ENCODE measurements at places on chromosomes 11 and 22.
A peak's percentile ranks its signal among the peaks of the same experiment; 100 is the strongest.

DNA sequence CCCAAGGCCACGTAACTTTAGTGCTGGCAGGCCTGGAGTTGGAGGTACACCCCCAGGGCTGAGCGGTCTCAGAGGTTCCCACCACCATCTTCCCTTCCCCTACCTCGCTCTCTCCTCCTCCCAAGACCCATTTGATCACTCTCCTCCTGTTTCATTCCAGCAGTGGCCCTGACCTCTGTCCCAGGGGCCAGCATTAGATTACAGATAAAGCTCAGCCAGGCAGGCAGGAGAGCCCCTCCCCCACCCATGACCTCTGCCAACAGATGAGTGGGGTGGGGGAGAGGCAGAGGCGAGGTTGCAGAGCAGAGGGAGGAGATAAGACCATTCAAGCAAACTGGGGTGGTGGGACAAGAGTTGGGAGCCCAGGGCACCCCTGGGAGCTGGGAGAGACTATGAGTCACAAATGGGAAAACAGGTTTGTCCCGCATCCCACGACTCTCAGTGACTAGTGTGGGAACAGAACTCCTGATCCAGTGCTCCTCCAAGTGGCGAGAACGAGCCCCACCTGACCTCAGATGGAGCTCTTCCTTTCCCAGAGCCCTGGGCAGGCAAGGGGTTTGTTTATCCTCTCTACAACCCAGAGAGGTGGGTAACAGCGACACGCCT, 367.9 kb downstream of the MN1 start:
- DNase-seq, result no peak

DNA sequence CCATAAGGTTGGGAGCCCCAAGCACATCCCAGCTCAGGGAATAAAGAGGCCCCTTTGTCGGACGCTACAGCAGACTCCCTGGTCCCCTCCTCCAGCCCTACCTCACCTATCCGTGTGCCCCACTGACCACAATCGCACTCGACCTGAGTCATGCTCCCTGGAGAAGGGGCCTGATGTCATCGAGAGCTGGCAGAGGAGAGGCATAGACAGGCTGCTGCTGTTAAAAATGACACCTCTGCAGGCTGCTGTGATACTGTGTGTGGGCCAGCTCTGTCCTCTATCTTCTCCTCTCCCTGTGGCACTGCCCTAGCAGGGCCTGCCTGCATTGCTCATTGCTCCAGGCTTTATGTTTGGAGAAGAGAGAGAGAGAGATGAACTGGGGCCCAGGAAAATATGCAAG, 123.4 kb upstream of the SYT13 start:
- no peak for DNase-seq

GRCh38 chr11:2581931-2582350, 117.9 kb downstream of the KCNQ1OT1 start:
- no peak for DNase-seq

- no peak for DNase-seq
These were observed 794 bp upstream of the FXYD6 start for GRCh38 chr11:117877120-117877784.

DNA sequence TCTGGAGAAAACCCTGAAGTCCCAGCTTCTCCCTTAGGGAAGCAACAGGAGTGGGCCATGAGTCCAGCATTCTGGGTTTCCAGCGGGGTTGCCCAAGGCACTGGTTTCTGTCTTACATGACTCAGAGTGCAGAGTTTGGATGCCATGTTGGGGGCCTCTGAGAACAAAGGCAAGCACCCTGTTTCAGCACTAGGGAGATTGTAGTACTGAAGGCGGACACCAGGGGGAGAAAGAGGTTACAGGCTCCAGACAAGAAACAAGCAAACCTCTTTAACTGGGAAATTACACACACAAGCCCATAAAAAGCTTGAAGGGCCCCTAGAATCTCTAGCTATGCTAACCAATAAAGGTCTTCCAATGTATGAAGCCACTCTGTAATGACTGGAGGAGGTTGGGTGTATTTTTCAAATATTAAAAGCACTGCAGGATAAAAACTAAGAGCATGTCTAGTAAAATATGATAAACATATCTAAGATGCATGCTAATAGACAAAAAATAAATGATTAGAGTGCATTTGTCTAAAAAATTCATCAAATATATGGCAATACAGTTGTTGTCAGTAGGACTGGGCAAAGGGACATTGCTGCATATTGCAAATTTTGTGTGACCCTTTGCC, 7.1 kb downstream of the MS4A6E start:
- DNase-seq, result peak; percentile 57

DNA sequence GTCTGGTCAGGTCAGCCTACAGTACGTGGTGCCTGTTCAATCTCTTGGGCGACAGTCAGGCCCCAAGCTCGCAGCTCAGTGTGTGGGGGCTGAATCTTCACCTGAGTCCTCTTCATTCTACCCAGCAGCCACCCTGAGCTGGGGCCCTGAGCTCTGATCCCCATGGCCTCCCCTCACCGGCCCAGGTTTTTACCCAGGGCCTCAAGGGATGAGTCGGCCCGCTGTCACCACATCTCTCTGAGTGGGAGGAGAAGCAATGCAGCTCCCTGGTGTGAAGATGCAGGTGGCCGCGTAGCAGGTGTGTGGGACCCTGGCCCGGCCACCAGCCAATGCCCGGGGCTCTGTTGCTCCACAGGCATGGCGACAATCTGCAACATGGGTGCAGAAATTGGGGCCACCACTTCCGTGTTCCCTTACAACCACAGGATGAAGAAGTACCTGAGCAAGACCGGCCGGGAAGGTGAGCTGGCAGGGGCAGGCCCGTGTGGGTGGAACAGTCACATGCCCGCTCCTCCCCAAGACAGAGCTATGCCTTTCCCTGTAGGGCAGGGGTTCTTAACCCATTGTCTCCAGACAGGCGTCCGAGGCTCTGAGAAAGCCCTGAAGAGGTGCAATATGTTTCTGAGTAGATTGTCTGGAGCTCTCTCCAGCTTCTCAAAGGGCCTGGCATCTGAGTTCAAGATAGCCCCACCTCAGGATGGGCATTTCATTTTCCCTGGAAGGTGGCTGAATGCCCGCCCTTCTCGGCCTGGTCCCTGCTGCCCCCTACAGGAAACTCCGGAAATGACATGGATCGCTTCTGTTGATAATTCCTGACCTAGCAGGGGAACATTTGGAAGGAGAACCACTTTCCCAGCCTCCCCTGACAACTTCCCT, 26.9 kb downstream of the POLR3H start:
- peak; percentile 52 for DNase-seq

- no peak for DNase-seq
These were observed 92.3 kb downstream of the SCN3B start for GRCh38 chr11:123562158-123562557.

GRCh38 chr11:12372111-12372510, 5.3 kb upstream of the PARVA start:
- DNase-seq, result no peak

GRCh38 chr11:14742849-14743559, 99.4 kb downstream of the PDE3B start:
- no peak for DNase-seq

Measured in RWPE1 (cell line).